ENCODE measurements at places on chromosomes 4 and X.

GRCh38 chr4:112036886-112037285, 108.4 kb upstream of the FAM241A start:
- no peak for DNase-seq

DNA sequence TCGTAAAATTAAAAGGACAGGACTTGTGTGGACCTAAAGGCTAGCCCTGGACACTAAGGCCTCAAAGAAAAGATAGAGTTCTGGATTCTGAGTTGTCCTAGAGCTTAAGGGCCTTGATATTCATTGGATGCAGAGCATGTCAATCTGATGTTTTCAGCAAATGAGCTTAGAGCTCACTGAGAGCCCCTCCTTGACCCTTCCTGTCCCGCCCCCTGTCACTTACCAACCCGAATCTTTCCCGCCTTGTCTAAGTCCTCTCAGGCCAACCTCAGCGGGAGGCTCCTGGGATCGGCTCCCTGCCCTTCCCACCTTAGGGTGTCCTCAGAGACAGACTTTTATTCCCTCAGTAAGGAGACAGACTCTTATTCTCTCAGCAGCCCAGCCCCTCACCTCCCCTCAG, at the start of gene CT47C1:
Gene CT47C1, plus strand, starts transcription at position 250 of the 400 bp plus-strand sequence. CDS start 233 bp downstream, outside the sequence.
- no peak for DNase-seq

DNA sequence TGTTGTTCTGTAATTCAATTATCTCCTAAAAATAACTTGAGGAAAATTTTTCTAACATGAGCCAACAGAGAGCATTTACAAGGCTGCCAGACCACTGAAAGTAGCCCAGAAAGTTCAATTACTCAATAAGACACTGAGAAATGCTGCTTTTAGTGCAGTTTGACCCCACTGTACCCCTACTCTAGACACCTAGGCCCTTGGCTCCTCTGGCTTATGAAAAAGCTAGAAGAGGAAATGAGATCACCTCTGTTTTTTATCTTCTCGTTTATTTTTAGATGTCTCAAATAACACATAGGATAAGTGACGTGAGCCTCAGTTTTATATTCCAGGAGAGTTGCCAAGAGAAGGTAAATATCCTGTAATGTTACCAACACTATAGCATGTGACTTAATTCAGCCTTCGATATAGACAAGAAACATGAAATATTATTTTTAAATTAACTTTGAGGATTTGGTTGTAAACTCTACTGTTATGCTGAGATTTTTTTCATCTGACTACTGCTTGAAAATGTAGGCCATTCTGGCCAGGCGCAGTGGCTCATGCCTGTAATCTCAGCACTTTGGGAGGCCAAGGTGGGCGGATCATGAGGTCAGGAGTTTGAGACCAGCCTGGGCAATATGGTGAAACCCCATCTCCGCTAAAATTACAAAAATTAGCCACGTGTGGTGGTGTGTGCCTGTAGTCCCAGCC, 24.4 kb downstream of the TNIP3 start:
- DNase-seq = no peak

- no peak for DNase-seq
These were observed 5.4 kb upstream of the CNGA2 start for GRCh38 chrX:151729056-151729725.

DNA sequence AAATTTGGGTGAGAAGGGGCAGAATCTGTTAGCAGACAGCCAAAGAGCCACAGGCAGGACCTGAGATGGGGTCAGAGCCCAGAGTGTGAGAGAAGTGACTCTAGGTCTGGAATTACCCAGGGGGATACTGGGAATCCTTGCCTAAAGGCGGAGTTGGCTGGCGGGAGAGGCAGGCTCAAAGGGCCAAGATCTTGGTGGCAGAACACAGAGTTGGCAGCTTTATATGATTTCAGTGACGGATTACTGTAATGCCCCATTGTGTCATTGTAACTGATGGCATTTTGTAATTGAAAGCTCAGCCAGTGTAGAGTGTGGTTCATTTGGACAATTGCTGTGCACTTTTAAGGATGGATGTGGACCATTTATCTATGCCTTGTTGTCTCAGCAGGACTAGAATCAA, 77.3 kb downstream of the SMIM20 start:
- no peak for DNase-seq

DNA sequence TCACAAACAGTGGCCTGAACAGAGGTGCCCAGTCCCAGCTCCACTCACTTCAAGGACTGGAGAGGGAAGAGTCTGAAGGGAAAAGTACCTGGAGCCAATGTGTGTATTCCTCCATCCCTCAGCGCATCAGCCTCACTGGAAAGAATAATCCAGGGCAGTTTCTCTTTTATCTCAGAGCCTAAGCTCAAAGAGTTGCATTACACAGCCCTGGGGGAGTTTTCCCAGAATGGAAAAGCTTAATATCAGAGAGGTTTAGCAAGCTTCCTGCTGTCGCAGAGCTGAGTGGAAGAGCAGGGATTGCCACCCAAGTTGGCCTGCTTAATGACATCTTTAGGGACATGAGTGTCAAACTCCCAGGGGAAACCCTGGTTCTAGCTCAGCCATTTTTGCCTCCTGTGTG, 80.4 kb upstream of the MSX1 start:
- DNase-seq = no peak

DNA sequence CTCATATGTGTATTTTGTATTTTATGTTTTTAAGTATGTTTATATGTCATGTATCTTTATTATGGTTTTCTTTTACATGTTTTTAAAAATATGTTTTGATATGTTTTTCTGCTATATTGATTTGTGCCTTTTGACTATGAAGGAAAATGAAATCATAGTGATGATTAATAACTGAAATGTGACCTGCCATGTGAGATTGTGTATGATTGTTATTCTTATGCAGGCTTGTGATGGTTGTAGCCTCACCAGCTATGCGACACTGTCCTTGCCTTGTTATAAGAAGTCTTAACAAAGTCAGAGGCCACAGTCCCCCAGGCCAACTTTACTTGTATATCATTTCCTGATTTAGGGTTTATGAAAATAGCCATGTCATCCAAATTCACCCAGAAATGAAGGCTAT, 83.2 kb downstream of the TMEM131L start:
- DNase-seq = no peak

DNA sequence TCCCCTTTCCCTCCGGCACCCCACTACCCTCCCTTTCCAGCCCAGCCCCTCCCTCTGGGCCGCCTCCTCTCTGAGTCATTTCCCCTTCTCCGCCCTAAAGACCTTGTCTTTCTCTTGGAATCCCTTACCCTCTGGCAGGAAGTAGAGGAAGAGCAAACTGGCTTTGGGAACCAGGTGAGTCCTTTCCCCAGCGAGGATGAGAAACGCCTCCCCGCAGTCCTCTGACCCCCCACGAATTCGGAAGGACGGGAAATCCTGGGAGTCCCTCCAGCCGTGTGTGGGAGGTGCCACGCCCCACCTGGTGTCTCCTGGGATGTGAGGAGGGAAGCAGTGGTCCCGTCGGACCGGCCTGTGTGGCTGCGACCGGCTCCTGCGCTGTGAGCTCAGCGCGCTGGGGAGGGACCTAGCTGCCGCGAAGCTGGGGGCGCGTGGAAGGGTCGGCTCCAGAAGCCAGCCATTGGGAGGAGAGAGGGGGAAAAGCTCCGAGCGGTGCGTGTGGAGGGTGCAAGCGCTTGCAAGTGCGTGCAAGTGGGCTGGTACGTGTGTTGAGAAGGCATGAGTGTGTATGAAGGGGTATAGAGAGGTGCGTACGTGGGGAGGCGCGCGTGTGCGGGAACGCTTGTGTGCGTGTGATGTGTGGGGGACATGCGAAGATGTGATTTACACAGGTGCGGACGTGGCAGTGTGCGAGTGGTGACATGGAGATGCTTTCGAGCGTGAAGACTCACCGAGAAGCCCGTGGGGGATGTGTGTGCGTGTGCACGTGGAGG, 46.3 kb downstream of the TEX13B start:
- no peak for DNase-seq

Measured in NCI-H2171 treated with DMSO at 0.1 percent for 48 hours (cell line).